ENCODE measurements at places on chromosomes 12 and 14.

GRCh38 chr14:61479746-61480502 lies 158.5 kb downstream of the PRKCH start:
- DNase-seq, result no peak

GRCh38 chr14:64605926-64606685 lies 56.3 kb downstream of the PPP1R36 start:
- no peak for DNase-seq

DNA sequence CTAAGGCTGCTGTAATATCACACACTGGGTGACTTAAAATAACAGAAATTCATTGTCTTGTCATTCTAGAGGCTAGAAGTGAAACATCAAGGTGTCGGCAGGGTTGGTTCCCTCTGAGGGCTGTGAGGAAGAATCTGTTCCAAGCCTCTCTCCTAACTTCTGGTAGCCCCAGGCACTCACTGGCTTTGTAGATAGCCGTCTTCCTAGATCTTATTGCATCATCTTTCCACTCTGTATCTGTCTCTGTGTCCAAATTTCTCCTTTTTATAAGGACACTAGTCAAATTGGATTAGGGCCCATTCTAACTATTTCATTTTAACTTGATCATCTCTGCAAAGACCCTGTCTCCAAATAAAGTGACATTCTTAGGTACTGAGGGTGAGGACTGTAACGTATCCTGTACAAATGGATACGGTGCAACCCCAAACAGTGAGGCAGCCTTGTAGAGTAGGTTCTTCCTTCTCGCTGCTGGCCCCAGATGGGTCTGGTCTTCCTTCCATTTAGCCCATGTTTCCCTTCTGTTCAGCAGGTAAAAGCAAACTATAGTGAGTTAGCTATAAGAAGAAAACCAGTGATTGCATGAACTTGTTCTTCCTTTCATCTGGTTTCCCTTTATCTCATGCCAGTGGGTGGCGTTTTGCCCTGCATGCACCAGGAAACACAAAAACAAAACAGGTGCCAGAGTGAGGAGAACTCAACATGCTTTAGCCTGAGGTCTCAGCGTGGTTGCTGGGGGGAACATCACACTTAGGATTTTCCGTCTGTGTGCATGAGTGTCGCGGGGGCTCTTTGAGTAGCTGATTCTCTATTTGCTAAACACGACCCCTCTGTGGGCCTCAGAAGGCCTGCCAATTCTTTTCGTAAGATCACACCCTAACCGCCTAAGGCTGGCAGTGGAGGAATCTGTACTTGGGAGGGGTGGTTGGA lies 19.5 kb downstream of the TTC9 start:
- no peak for DNase-seq

GRCh38 chr12:19759227-19759626 lies 319.9 kb downstream of the AEBP2 start:
- DNase-seq, result no peak

DNA sequence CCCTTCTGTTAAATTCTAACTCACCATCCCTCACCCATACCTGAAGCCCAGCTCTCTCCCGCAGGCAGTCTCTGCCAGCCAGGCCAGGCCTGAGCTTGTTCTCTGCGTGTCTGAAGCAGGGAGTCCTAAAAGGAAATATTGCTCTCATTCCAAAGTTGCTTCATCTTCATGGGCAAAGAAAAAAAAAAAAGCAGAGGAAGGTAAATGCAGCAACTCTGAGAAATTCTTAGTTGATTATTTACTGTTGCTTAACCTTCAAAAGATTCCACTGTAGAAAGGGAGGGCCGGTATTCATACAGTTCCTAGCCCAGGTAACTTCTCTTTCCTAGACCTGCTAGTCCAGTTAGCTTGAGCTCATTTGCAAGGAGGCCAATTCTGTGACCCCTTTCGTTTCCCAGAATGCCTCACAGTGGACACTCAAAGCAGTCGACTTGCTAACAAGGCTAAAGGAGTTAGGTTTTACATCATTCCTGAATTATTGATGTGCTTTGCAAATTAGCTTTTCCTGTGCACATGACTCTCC lies 193.5 kb upstream of the EEA1 start:
- DNase-seq, result no peak

GRCh38 chr12:106133136-106134087 lies 5.3 kb downstream of the NUAK1 start:
- no peak for DNase-seq

GRCh38 chr14:95531473-95531872 lies 3.4 kb upstream of the GLRX5 start:
- no peak for DNase-seq

DNA sequence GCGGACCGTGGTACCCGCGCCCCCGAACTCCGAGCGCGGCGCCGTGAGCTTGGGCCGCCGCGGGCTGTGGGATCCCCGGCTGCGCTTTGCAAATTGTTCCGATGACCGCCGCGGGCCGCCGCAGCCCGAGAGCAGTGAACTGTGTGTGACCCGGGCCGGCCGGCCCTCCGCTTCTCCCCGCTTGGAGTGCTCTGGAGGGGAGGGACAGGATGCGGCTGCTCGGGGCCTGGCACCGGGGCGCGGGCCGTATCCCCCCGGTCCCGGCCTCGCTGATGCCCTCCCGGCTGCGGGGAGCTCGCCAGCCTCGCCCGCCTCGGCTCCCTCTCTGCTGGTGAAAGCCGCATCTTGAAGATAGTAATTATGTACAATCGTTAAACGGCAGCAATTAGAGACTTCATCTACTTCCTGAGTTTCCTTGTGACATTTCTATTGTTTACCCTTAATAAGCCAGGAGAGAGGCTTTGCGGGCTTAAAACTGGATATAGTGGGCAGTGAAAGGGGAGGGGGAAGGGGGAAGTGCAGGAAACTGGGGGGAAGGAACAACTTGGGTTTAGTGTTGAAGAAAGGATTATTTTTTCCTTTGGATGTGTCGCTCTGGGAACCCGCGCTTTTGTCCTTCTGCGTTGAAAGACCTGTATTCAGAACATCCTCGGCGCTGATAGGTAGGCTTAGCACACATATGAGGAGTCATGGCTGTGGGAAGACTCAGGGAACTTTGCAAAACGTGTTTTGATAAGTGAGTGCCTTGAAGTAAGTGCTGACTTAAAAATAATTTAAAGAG lies 1.2 kb downstream of the PELI2 start:
- peak; percentile 46 for DNase-seq

DNA sequence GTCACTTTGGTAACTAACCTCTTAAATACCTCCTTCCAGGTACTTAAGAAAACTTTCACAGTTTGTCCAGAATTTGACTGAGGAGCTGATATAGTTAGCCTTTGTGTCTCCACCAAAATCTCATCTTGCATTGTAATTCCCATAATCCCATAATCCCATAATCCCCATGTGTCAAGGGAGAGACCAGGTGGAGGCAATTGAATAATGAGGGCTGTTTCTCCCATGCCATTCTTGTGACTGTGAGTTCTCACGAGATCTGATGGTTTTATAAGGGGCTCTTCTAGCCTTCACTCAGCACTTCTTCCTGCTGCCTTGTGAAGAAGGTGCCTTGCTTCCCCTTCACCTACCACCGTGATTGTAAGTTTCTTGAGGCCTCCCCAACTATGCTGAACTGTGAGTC lies 7.8 kb upstream of the NOVA1 start:
- DNase-seq, result no peak

DNA sequence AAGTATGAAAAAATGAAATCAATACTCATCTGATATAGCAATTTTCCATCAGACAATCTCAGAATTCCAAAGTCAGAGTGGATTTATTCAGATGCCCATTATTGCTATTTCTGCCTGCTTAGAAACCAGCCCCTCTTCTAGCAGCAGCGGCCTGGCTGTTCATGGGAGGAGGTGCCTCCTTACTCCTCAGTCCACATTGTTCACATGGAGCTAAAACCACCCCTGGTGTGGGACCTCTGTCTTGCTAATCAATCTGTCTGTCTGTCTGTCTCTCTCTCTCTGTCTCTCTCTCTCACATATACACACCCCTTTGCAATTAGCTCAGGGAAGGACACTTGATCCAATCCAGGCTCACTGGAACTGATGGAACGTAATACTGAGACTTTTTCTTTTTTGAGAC lies 176.1 kb downstream of the APAF1 start:
- DNase-seq, result no peak

- DNase-seq, result no peak
Measured at GRCh38 chr14:100191584-100192249, 32.3 kb upstream of the DEGS2 start.

GRCh38 chr12:111971800-111972199 lies 41.2 kb downstream of the TMEM116 start:
- no peak for DNase-seq

DNA sequence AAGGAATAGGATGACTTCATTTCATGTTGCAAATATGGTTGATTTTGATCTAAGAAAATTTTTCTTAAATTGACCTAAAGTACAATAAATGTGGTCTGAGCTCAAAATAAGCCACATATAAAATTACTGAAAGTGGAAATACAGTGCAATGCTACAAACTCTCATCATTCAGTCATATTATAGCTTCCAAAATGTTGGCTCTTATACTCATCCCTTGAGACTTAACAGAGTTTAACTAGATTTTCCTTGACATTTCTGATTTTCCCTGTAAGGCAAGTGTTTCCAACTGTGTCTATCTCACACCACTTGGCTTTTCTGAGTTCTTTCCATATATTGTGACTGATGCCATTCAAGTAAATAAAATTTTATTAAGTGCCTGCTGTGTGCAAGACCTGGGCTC lies 123.7 kb upstream of the NTF3 start:
- DNase-seq, result no peak

DNA sequence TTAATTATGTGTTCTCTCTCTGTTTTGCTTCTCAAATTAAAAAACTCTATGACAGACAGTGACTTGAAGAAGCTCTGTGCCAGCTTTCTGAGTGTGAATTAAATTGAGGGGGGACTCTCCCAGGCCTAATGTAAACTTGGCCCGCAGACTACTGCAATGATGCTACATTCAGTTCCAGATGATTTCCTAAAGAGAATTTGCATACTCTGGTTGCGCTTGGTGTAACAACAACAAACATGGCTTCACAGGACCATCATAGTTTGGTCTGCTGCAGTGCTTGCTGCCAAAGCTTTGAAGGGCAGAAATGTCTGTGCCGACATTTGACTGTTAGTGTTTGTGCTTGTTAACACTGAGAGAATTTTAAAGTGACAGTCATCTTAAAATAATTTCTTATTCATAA lies 25.0 kb downstream of the CFAP54 start:
- DNase-seq, result no peak

DNA sequence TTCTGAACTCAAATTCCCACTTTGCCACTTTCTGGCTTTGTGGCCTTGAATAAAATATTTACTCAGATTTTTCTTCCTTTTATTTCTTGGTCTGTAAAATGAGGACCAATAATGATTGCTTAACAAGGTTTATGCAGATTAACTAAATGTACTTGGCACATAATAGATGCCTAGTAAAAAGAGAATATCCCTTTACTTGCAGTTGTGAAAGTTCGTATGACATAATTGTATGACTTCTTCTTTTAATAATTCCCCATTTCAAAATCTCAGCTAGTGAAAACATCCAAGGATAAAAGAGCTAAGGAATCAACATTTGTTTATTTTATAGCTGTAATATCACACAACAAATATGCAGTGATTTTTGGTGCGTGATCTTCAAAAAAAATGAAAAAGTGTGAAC lies 215.6 kb upstream of the ATP2B1 start:
- no peak for DNase-seq

DNA sequence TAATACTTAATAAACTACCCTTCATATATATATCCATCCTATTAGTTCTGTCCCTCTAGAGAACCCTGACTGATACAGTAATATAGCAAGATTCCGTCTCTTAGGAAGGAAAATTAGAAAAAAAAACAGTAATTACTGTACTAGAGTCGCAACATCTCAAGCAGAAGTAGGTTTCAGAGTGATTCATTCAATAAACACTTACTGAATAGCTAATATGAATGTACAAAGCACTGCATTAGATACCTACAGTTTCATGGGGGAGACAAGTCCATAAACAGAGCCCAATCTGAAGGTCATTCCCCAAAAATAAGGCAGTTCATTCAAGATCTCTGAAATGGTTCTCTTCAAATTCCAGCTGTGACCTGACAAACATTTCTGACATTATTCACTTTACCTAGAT lies 9.9 kb downstream of the CERS5 start:
- no peak for DNase-seq

- no peak for DNase-seq
Measured at GRCh38 chr14:99775351-99775750, 17.9 kb upstream of the EML1 start.

- no peak for DNase-seq
Measured at GRCh38 chr14:76235628-76236027, 83.9 kb downstream of the GPATCH2L start.

GRCh38 chr12:50041962-50042361 lies 15.4 kb upstream of the ASIC1 start:
- no peak for DNase-seq

DNA sequence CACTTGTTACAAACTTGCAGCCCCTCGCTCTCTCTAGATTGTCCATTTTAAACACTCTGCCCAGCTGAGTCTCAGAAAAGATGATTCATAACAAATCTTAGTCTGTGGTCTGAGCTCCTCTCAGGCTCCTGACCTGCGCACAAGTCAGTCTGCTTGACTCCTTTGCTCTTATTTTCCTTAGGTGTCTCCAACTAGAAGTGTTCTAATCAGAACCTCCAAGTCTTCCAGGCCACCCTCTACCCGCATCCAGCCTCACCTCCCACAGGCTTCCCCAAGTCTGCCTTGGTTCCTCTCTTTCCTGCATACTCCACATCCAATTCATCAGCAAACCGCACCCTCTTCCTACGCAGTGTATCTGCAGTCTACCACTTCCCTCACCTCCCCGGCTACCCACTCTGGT lies 42.4 kb upstream of the BDKRB2 start:
- DNase-seq, result no peak

GRCh38 chr14:104328607-104329006 lies 190.2 kb downstream of the KIF26A start:
- DNase-seq, result no peak

GRCh38 chr14:91358654-91359220 lies 58.9 kb downstream of the CCDC88C start:
- no peak for DNase-seq

DNA sequence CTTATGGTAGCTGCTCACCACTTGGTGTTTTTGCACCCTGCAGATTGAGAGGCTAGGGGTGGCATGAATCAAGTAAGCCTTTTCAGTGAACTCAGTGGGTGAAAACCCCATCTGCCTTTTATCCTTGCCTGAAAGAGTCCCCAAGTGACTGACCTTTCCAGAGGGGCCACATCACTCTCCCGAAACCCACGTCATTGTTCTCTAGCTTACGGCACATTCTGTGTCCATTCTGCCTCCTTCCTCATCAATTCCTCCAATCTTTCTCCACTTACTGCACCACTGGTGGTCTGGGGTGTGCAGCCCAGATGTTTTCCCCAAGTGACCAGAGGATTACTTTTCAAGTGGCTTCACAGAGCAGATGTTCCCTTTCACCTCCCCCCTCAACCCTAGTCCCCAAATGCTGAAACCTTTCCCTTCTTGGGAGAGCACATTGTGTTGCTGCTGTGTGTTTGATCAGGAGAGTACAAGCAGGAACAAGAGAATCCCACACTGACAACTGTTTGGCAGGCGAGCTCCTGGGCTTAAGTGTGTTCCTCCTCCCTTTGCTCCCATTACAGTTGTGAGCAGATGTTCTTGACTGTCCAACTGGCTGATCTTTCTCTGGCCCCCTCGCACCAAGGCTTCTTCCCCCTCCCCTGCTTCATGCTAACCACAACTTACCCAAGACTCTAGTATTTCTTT lies 138.0 kb upstream of the IGF1 start:
- no peak for DNase-seq

Data from activated CD4-positive, CD25-positive, alpha-beta regulatory T cell treated with anti-CD3 and anti-CD28 coated beads, Interleukin-2, amount 50 U/mL, for 72 hours (primary cell).